ENCODE measurements at places on chromosomes 6 and 20.

DNA sequence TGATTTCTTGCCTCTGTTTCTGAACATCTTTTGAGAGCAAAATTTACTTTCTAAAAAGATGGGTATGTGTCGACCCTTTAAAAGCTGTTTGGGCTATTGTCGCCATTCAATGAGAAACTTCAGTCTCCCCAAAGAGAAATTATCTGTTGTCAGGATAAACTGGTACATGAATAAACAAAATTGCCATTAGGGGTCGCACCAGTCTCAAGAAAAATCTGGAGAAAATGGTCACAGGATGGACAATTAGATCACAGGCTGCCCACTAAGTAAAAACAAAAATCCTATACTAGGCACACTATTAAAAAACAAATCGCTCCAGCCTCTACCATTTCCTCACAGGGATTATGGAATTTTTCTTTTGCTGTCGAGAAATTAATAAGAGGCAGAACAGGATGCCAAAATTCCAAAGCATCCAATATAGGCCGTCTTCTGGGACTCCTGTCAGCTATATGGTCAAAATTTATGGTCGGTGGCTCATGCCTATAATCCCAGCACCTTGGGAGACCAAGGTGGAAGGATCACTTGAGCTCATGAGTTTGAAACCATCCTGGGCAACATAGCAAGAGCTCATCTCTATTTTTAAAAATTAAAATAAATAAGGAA is 5.5 kb upstream of the HLA-E start:
- peak; percentile 91 for DNase-seq

DNA sequence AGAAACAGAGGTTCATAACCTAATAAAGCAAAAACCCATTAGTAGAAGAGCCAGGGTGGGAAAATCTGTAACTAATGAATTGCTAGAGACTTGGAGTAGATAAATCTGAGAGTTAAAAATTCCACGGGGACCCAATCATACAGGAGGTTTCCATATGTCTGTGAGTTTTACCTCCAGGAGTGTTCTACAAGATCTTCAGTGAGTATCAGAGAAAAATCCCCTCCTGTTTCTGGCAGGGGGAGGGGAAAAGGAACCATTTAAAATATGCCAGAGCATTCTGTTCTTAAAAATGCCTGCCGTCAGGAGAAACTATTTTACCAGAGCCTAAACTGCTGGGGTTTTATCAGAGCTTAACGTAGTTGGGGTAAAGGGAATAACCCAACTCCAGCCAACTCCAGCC is 54.0 kb upstream of the PLN start:
- no peak for DNase-seq

GRCh38 chr6:145278163-145278807 is 457.0 kb downstream of the EPM2A start:
- DNase-seq: no peak

DNA sequence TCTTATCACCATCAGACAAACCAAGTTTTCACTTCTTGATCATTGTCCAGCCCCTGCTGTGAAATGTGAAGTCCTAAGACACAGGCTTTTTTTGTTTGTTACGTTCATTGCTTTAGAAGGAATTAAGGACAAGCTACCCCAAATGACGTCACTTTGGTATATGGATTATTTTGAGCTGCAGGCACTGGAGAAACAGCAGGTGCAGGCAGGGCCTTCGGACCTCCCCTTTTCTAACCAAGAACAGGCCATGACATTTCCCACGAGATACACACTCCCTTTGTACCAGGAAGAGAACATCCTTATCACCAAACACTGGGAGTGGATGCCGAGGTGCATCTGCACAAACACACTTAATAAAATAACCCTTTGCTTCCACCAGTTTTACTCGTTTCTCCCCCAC is 418.0 kb upstream of the SULF2 start:
- DNase-seq: no peak

GRCh38 chr20:54000914-54001313 is 69.5 kb downstream of the BCAS1 start:
- no peak for DNase-seq

DNA sequence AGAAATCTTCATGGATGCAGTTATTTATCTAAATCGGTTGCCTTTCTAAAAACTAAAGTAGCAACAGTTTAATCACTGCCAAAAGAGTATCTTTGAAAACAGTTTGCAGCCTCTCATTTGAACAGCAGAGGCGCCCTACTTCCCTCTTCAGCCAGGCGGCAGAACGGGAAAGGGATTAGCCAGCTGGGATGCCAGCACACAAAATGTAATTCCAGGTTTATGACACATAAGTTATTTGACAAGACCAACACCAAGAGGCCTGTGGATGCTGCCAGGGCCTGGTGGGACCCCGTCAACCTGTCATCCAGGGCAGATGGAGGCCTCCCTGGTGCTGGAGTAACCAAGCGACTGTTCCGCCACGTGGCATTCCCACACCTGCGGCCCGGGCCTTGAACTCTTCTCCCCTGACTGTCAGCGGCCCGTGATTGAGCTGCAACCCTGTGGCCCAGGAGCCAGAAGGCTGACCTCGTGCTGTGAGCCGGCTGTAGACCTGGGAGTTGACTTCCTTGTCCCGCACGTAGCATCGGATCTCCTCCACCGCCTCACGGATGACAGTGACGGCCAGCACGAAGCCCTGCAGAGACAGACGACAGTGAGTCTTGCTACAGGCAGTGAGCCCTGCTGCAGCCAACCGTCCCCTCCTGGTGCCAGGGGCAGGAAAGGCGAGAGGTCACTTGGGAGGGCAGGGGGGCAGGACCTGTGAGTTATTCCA is 55.5 kb downstream of the ATP9A start:
- DNase-seq: no peak

DNA sequence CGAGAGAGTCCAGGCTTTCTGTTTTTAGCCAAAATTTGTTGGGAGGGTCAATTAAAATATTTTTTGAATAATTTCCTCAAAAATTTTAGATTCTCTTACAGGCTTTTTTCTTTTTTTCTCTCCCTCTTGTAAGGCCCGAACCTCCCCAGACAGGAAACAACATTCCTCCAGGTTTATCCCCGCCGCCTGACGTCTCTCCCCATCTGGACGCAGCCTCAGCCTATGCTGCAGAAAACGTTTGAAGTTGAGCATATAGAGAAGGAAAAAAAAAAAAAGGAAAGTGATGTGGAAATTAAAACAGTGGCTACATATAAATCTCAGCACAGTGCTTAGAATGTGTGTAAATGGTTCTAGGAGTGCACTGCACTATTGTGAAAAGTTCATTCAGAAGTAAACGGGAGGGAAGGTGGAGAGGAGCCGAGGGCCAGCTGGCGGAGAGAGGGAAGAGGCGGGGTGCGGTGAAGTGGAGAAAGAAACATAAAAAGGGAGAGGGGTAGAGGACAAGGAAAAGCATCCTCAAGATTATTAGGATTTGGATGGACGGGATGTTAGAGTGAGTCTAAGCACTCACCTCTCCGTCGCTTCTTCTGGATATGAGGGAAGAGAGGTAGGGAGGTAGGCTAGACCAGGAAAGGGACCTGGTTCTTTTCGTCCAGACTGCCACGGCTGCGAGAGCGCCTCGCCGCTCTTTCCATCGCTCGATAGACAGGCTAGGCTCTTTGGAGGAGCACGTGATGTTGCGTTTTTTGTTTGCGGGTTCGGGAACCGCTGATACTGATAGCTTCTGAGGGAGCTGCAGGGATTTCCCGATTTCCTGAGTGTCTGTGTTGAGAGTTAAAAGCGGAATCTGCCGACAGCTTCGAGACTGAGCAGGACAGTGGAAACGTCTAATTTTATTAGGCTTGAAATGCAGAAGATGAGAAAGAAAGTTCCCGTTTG is 98.7 kb downstream of the TRIM27 start:
- no peak for DNase-seq

GRCh38 chr6:150072201-150072600 is 3.3 kb upstream of the ULBP3 start:
- peak; percentile 53 for DNase-seq

DNA sequence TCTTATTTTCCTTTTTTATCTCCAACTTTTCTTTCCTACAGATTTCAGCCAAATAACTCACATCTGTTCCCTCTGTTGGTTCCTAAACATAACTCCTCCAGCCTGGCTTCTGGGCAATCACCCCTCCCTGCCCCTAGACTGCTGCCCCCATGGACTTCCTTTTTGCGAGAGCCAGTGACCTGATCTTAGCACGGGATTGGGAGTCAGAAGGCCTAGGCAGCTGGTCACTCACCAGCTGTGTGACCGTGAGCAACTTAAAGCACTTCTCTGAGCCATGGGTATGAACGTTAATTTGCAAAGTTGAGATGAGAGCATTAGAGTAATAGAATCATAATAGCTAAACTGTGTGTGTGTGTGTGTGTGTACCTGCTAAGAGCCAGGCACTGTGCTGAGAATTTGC is 4.5 kb upstream of the MMP9 start:
- no peak for DNase-seq

DNA sequence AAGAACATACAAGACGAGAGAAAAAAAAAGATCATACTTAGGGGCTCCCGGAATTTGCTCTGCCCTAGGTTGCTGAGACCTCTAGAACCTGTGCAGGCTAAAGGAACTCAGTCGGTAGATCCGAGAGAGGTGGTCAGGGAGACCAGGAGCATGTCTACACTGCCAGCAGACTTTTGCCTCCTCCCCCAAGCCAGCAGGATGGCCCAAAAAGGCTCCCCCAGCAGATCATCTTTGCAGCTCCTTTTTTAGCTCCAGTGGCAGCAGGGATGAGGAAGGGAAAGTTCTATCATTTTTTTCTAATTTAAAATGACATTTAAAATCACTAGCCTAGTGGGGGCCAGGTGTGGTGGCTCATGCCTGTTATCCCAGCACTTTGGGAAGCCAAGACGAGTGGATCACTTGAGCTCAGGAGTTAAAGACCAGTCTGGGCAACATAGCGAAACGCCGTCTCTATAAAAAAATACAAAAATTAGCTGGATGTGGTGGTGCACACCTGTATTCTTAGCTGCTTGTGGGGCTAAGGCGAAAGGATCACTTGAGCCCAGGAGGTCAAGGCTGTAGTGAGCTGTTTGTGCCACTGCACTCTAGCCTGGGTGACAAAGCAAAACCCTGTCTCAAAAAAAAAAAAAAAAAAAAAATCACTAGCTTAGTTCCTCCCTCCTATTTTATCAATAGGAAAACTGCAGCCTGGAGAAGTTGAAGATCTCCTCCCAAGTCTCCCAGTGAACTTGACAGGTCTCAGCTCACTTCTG is 69.3 kb upstream of the MYL9 start:
- DNase-seq: peak; percentile 78

DNA sequence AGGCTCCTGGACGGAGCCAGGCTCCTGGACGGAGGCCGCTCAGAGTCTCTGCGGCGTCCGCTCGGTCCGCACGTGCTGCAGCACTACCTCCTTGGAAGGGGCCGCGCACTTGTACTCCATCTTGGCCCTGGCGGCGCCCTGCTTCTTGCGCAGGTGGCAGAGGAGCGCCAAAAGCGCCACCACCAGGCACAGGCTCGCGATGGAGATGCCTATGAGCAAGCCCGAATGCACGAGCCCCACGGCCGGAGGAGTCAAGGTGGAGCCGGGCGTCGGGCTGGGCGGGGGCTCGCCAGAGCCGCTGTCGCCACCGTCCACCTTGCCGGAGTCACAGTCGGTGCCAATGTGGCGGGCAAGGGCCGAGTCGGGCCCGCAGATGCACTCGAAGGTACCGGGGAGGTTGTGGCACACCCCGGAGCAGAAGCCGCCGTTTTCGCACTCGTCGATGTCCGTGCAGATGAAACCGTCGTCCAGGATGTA is 1.7 kb downstream of the THBD start:
- DNase-seq: no peak

DNA sequence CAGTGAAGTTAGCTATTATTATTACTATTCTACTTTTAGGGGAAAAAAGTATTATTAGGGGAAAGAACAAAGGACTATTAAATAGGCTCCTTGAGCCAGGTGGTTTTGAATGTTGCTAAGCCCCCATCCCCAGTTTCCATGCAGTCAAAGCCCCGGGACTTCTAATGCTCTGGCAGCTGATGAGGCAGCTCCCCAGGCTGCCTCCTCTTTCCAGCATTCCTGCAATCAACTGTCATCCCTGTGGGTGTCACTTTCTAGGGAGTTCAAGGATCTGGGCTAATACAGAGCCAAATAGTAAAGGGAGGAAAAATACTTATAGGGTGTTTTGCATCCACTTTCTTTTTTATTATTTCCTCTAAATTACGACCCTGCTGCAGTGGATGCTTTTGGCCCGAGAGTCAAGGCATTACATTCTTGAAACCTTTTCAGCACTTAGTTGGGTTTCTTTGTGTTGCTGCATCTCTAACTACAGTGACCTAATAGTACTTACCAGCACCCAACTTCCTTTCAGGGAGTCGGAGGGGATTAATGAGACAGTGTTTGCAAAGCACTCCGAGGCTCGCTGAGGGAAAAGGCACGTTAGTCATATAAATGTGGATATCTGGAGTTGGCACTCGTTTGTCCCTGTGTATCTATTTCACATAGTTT is 303.9 kb upstream of the MAP3K7 start:
- no peak for DNase-seq

GRCh38 chr6:146827216-146827928 is 228.6 kb downstream of the ADGB start:
- no peak for DNase-seq

DNA sequence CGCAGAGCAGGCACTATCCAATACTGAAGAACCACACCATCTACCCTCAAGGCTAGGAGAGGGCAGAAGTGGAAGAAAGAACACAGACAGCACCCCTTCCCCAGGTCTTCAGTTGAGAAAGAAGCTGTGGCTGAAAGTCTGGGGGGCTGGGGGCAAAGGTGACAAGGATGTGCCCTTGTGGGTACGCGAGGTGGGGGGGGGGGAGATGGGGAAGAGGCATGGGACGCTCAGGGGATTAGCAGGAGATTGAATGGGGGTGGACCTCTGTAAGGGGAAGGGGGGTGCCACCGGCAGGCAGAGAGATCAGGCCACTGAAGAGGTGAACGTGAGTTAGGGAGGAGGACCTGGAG is 1.1 kb downstream of the B4GALT5 start:
- DNase-seq: no peak

DNA sequence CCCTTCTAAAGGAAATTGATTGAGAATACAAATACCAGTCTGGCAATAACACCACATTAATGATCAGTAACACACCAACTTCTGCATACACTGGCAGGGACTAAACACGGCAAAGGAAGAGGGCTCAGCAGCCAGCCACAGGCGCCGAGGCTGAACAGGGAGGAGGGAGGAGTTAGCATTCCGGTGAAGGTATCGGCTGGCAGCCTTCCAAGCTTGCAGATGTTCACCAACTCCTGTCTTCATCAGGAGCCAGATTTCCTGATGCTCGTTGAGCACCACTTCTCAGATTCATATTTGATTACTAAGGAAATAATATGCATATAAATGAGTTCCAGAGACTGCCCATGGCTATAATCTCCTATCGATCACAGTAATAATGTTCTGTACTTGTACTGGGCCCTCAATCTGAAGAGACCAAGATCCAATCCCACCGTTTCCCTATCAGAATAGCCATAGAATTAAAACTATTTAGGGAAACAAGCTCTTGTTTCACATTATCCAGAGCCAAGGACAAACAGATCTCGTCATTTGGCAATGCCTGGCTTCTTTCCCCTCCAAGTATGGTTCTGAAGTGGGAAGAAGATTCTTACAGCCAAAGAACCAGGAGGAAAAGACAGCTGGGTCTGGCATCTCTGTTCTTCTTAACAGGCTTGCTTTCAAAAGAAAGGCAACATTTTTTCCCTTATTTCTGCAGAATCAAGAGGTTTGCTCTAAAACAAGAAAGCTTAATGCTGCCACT is 42.2 kb downstream of the GFOD1 start:
- DNase-seq: no peak

All from OCI-M1 (cell line).